HepG2 (cell line): ENCODE measurements at places on chromosomes 3 and 15.

DNA sequence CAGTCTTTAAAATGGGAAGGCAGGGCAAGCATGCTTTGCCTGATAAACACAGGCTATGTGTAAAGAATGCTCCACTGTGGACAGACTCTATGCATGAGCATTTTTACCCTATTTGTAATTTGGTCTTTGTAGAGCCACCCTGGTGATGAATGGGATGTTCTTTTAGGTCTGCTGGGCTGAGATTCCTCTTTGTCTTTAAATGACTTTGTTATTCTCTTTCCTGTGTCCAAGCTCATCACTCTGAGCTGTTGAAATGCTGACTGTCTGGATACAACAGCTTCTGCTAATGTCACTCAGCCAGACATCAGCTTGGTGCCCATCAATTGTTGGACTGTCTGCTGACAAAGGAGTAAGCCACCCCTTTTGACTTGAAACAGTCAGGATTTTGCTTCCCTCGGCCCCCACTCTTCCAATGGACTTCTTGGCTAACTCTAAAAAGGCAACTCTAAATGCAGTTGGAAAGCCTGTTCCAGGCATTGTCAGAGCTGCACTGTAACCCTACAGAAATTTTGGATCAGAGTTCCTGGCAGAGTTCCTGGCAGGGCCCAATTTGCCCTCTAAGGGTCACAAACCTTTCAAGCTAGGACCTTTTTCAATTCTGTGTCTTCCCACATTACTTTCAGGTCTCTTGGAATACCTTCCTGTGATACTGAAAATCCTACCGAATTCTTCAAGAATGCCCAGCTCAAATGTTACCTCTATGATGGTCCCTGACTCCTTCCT lies 40.5 kb upstream of the EIF1B start:
- DNase-seq, result no peak

- no peak for DNase-seq
Measured at GRCh38 chr3:139414608-139415224, 25.3 kb upstream of the COPB2 start.

DNA sequence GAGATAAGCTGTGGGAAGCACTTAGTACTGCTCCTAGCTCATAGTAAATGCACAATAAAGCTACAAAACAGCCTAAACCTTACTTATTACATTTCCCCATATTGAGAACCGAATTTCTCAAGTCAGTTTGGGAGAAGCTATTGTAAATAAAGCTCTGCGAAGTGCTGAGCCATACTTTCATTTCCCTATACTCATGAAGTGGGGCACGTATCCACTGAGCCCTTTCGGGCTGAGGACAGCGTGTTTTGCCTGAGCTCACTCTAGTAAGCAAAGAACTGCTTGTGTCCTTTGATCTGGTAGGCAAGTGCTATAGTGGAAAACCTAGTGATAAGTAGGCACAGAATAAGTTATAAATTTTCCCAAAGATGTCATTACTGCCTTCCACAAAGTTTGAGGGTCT lies 165.0 kb downstream of the RSL24D1 start:
- no peak for DNase-seq

DNA sequence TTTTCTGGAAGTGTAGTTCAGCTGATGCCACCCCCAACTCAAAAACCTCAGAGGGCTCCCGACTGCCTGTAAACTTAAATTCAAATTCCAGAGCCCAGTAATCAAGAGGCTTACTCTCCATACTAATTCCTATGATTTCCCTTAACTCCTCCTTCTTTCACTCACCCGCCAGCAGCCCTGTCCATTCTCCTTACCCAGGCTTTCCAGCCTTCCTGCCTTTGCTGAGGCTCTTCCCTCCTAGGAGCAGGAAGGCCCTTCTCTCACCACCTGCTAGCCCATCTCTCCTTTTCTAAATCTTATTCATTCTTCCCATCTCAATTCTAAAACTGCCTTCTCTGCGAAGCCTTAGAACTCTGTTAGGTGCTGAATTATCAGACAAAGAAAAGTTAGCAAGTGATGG lies 30.4 kb downstream of the RORA start:
- no peak for DNase-seq

- peak; percentile 24 for DNase-seq
Measured at GRCh38 chr3:67564008-67564407, 90.4 kb downstream of the SUCLG2 start.

DNA sequence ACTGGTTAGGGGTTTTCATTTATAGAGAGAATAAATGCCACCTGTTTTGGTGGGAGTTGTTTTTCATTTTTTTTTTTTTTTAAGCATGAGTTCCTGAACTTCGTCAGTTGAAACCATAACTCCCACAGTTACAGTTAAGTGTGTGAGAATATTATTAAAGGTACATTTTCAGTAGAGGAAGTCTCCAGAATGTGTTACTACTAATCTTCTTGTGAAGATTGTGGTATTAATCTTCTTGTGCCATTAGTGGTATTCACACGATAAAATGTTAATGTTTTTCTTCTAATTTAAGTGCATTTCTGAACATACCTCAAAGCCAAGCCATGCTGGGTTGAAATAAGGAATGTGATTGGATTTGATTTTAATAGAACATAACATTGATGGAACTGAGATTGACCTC lies 437.9 kb upstream of the GOLIM4 start:
- DNase-seq, result no peak

DNA sequence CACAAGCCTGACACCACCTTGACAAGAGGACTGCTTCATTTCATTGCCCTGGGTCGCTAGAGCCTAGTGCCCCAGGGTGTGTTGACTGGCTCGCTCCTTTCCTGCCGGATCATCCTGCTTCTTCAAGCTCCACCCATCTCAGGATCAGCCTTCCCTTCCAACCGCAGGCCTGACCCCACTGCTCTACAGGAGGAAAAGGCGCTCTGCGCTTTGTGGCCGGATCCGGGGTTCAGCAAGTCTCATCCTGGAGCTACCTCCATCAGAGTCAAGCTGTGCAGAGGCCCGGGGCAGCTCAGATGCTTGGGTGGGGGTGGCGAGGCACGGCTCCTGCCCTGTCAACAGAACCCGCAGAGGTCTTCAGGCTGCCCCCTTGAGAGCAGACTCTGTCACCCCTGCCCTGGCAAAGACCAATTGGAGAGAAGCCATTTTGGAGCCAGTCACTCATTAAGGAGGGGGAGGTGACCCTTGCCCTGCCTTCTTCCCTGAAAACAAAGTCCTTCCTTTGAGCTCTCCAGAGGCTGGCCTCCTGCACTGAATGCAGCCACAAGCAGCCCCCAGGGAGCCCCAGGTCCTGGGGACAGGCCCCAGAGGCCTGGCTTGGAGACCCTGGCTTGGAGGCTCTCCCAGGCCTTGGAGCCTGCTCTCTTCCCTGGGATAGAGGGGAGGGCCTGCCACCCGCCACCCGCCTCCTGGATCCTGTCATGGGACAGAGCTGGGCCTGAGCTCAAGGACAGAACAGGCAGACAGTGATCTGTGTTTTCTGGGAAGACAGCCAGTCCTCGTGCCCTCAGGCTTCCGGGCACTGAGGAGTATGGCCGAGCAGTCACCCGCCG lies 80.3 kb downstream of the CPN2 start:
- peak; percentile 43 for DNase-seq

- no peak for DNase-seq
Measured at GRCh38 chr3:11447584-11448200, 175.5 kb downstream of the ATG7 start.

DNA sequence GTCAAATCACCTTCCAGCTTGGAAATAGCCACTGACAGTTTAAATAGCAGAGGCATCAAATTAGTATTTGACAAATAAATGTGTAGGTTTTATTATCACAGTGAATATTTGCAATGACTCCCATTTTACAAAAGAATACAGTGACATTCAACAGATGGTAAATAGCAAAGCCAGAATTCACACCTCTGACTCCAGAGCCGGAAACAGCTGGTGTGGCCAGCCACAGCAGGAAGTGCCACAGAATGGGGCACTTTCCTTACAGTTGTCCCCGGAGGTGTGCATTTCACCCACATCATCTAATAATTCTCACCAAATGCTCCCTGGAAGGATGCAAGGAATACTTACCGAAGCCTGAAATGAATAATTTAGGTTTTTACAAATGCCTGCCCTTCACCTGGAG lies 295.7 kb upstream of the WNT5A start:
- DNase-seq, result no peak

- DNase-seq, result no peak
Measured at GRCh38 chr3:88462230-88462629, 312.5 kb downstream of the C3orf38 start.

DNA sequence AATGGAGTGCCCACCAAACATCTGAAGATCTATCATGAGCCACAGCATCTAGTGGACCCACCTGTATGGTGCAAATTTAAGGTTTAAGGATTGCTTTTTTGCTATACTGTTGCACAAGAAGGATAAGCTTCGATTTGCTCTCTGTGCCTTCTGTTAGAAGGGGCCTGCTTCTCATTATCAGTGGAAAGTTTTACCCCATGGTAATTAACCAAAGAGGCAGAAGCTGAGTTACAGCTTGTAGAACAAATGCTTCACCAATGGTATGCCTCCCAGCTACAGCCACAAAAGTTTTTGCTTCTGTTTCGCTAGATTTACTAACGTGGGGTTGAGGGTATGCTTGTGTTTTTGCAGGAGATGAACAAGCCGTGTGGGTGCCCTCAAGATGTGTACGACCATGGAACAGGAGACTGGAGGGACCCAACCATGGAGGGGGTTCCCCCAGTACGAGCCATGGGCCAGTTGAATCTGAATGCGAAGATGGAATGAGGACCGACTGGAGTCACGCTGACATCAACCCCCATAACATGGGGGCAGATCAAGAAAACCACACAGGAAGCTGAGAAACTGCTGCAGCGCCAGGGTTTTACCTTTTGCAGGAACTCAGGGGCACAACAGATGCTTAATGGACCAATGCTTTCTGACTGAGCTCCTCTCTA lies 43.5 kb downstream of the ACAD9 start:
- DNase-seq, result no peak

- no peak for DNase-seq
Measured at GRCh38 chr15:96392380-96393208, 62.1 kb downstream of the NR2F2 start.

DNA sequence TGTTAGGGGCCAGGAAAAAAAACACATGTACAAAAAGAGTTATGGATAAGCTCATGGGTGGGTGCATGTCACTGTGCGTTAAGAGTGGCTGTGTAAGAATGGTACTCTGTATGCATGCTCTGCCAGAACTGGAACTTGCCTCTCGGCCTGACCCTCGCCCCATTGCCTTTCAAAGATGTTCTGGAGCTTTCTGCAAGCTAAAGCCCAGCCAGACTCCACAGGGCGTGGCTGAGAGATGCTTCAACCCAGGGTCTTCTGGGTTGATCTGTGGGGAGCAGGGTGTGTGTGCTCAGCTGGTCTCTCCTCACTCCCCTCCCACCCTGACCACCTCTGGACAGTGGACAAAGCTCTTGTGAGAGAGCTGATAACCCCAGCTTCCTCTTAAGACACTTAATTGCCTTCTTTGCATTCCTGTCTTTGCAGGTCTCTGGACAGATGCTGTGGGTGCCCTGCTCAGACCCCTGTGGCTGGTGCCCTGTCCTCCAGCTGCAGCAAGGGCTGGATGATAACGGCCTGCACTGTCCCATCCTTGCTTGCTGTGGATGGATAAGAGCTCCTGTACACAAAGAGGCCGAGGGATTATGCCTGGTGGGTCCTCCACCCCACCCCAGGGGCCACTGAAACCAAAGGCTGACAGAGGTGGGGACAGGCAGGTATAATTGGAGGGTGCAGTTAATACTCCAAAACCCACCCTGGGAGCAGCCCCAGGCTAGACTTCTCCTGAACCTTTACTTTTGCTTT lies 28.7 kb downstream of the ALDH1L1 start:
- DNase-seq, result no peak

- no peak for DNase-seq
Measured at GRCh38 chr3:28122227-28122626, 119.2 kb upstream of the CMC1 start.
